ENCODE measurements at places on chromosomes 2 and 18. TPM values are rescaled to one million over a fixed set of nuclear protein-coding genes. Genes with fewer than 3 reads are reported as not detected.

Gene AFF3
- 0.48 TPM for polyA plus RNA-seq

Gene ARMC9
- 1.1 TPM for polyA plus RNA-seq

Gene LYG2
- polyA plus RNA-seq = 0.31 TPM

DNA sequence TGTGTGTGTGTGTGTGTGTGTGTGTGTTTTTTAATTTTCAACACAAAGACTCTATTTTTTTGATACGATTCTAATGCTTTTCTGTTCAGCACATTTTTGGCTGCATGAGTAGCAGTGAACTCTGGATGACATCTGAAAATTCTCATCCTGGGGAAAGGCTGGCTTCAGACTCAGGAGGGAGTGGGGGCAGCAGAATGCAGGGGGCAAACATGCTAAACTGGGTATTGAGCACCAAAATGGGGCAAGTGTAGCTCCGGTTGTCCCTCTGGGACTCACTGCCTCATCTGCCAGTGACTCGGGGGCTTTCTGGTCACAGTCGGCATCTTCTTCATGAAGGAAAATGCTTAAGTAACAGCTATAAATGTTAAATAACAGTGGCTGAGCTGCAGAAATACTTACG lies 116.8 kb upstream of the PID1 start:
- DNase-seq = no peak

GRCh38 chr2:69584127-69584889 lies 59.2 kb downstream of the AAK1 start:
- no peak for DNase-seq

- DNase-seq = no peak
Observed at GRCh38 chr2:50672282-50672681, 359.6 kb downstream of the NRXN1 start.
